ENCODE measurements at places on chromosomes 6 and 20.
A peak's percentile ranks its signal among the peaks of the same experiment; 100 is the strongest.

GRCh38 chr6:142470421-142470820 is 168.6 kb downstream of the ADGRG6 start:
- DNase-seq: no peak

DNA sequence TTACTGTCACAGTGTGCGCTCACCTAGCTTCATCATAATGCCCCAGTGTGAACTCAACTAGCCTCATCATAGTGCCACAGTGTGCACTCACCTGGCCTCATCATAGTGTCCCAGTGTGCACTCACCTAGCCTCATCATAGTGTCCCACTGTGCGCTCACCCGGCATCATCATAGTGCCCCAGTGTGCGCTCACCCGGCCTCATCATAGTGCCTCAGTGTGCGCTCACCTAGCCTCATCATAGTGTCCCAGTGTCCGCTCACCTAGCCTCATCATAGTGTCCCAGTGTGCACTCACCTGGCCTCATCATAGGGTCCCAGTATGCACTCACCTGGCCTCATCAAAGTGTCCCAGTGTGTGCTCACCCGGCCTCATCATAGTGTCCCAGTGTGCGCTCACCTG is 10.6 kb downstream of the TMEM242 start:
- DNase-seq: no peak

- no peak for DNase-seq
Observed at GRCh38 chr6:125451750-125452149, 150.0 kb upstream of the HDDC2 start.

GRCh38 chr20:45128099-45128498 is 3.8 kb upstream of the WFDC12 start:
- DNase-seq: no peak

GRCh38 chr20:697826-698225 is 22.2 kb upstream of the SCRT2 start:
- DNase-seq: no peak

DNA sequence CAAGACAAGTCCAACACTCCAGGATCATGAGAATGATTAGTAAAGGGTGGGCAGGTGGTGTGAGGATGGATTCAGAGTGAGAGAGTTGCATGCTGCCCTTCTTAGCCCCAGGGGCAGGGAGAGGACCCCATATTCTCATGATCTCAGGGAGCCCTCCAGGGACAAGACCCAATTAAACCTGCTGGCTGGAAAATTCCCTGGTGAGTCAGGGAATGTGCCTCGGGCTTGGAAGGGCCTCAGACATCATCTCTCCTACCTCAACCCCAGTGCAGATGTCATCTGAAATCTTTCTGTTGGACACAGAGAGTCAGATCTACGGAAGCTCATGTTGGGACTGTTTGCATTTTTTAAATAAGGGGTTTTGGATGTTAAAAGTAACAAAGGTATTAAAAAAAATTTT is 9.2 kb upstream of the SIRPD start:
- DNase-seq: no peak

- no peak for DNase-seq
Observed at GRCh38 chr20:44536175-44536574, 14.3 kb upstream of the SERINC3 start.

DNA sequence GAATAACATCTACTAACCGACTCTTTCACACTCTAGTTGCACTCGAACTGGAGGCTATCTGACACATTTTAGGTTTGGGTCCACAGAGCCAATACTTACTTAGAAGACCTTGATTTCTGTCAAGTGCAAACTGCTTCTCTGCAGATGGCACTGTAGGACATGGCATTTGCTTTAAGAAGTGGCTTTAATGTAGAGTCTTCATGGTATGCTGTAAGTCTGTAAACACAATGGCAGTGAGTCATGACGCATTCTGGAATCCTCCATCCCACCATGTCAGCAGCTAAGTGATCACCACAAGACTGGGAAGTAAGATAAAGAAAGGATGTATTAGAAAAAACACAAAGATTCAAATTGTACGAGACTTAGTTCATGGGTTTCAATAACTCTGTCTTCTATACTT is 377.0 kb upstream of the NOX3 start:
- DNase-seq: no peak

- DNase-seq: no peak
Observed at GRCh38 chr20:47773371-47773786, 11.9 kb downstream of the SULF2 start.

DNA sequence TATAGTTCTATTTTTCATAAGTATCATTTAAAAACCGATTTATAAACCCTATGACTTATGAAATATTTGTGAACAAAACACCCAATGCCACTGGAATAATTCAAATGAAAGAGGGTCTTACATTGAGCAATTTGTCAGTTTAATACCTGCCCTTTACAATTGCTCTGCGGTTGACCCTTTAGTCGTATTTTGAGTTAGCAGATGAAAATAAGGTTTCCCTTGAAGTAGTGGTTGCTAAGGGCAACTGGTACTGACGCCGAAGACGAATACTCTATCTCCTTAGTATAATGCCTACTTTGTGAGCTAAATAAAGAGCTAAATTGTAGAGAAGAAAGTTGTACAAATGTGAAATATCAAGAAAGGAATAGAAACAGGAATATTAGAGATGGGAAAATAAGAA is 69.4 kb downstream of the KCNQ5 start:
- DNase-seq: no peak

GRCh38 chr6:161281092-161281491 is 7.2 kb upstream of the AGPAT4 start:
- no peak for DNase-seq

DNA sequence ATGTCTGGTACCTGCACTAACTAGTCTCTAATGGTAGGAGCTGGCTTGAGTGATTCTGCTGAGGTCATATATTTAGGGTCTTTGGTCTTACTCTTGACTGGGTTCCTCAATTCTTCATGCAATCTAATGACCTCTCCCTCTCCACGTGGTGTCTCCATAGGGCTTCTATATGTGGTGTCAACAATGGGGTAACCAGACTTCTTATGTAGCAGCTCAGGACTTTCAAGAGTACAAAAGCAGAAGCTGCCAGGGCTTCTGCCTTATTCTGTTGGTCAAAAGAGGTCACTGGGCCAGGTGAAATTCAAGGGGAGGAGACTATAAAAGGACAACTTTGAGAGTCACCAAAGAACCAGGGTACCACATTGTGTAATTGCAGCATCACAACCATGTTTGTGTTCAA is 54.3 kb downstream of the NUS1 start:
- no peak for DNase-seq

GRCh38 chr6:29919506-29920445 is 22.6 kb upstream of the HLA-A start:
- DNase-seq: no peak

GRCh38 chr6:79115553-79116182 is 37.6 kb upstream of the PHIP start:
- no peak for DNase-seq

DNA sequence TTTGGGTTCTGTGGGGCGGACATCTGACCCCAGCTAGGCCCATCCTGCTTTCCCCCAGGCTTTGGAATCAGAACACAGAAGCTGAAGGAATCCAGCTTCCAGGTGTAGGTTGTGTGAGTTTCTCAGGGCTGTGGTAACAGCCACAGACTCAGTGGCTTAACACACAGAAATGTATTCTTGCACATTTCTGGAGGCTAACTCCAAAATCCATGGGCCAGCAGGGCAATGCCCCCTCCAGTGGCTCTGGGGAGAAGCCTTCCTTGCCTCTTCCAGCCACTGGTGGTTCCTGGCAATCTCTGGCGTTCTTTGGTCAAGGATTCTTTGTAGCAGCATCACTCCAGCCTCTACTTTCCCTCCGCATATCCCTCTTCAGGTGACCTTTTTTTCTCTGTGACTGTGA is 1.3 kb upstream of the EMILIN3 start:
- DNase-seq: no peak

DNA sequence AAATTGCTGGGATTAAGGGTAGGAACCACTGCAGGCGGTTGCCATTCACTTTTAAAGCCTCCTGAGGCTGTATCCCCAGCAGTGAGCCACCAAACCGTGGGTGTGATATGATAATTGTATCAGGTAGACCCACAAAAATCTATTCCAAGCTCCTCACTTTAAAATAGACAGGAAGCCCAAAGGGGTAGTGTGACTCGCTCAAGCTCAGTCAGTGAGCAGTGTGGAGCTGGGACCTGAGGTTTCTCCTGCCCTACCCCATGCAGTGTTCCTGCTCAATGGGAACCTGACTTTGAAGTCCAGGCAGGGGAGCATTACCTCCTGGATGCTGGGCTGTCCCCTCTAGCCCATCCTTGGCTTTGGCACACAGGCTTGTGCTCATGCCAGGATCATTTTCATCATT is 14.9 kb upstream of the MAPRE1 start:
- DNase-seq: no peak

DNA sequence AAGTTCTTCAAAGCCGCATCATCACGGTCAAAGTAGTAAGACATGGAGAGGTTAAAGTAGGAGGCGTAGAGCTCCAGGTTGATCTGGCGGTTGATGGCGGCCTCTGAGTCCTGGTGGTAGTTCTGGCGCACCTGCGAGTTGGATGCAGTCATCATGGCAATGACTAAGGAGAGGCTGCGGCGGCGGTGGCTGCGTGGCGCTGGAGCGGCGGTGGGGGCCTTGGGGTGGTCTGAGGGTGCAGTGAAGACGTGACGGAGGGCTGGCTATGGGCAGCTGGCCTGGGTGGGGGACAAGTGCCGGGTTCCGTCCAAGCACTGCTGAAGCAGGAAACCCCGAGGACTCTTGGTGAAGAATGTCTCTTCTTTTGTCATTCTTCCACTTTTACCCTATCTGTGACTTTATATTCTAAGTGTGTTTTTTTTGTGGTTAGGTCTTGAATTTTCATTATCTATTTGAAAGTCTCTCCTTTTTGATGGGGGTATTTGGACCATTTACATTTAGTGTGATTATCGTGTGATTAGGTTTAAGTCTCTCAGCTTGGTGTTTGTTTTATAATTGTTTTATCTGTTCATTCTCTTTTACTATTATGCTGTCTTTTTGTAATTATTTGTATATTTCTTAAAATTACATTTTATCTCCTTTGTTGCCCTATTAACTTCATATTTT is 94.6 kb downstream of the TFAP2B start:
- no peak for DNase-seq

- no peak for DNase-seq
Observed at GRCh38 chr6:163529605-163530004, 115.1 kb downstream of the QKI start.

- DNase-seq: no peak
Observed at GRCh38 chr6:25054469-25054868, 118.7 kb upstream of the RIPOR2 start.

DNA sequence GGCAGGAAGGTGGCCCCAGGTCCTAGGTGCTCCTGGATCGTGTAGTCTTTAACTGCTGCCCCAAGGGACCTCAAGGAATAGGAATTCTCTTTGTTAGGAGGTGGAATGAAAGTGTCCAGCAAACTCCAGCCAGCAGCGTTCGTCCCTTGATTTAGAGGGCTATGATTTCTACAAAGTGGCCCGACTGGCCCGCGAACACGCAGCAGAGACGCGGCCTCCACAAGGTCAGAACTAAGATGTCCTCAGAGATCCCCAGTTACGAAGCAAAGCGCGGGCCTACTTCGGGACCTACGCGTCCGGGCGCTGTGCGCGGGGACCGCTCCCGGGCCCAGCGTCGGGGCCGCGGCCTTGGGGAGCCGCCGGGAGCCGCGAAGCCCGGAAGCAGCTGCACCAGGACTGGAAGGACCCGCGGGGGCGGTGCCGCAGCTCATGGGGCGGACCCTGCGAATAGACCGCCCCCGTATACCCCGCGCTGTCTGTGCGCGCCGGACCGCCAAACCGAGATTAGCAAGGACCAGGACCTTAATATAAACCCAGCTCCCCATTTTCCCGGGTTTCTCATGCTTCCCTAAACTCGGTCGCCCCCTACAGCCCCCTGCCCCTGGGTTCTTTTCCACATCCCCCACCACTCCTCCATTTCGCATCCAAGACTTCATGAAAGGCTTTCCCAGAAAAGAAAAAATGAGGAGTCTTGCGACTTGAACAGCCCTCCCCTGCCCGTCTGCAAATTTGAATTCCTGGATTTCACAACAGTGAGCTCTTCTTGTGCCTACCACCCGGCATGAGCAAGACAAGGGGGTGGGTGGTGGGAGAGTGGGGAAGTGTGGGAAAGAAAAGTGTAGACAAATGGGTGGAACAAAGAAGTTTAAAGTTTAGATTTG is at the start of gene C6orf47:
TSS of gene C6orf47 (minus strand) at position 398 of the 881 bp plus-strand sequence. CDS start 831 bp downstream, outside the sequence.
- peak; percentile 9 for DNase-seq

- DNase-seq: no peak
Observed at GRCh38 chr6:96532399-96532798, 10.8 kb downstream of the UFL1 start.

- no peak for DNase-seq
Observed at GRCh38 chr6:108114841-108115597, 40.5 kb upstream of the OSTM1 start.

- no peak for DNase-seq
Observed at GRCh38 chr6:147869201-147869600, 360.7 kb downstream of the SAMD5 start.

GRCh38 chr6:32529697-32530430 is at the start of gene HLA-DRB5:
Gene HLA-DRB5 (minus strand): TSS chr6:32530287. CDS start chr6:32530224, 63 bp downstream.
- DNase-seq: no peak

- DNase-seq: no peak
Observed at GRCh38 chr6:56243518-56244070, 3.8 kb downstream of the COL21A1 start.

DNA sequence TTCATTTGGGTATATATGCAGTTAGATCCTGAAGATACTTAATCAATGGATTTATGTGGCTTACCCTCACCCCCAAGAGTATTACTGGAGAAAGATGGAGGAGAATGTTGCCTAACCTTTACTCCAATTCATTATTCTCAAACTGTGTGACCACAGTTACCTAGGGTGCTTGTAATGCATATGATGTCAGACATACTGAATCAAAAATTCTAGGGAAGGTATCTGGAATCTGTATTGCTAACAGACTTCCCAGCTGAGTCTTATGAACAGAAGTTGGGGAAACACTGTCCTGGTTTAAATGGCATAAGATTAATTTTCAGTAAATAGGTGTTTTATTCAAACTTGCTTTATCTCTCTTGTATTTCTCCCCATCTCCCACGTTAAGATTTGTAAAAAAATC is 83.9 kb downstream of the PKIB start:
- no peak for DNase-seq

- no peak for DNase-seq
Observed at GRCh38 chr20:2446845-2447244, 23.7 kb downstream of the SNRPB start.

GRCh38 chr20:49784291-49784690 is 28.3 kb upstream of the SLC9A8 start:
- DNase-seq: no peak

- no peak for DNase-seq
Observed at GRCh38 chr6:12132351-12133222, 120.5 kb downstream of the HIVEP1 start.

Measured in NCI-H2081 treated with DMSO at 0.1 percent for 48 hours (cell line).